SK-MEL-5 (cell line): ENCODE measurements at places on chromosomes 2 and 18. TPM values are rescaled to one million over a fixed set of nuclear protein-coding genes. Genes with fewer than 3 reads are reported as not detected.
A peak's percentile ranks its signal among the peaks of the same experiment; 100 is the strongest.

- DNase-seq: peak; percentile 36
These were observed 371.9 kb downstream of the IRS1 start for GRCh38 chr2:226427538-226428307.

DNA sequence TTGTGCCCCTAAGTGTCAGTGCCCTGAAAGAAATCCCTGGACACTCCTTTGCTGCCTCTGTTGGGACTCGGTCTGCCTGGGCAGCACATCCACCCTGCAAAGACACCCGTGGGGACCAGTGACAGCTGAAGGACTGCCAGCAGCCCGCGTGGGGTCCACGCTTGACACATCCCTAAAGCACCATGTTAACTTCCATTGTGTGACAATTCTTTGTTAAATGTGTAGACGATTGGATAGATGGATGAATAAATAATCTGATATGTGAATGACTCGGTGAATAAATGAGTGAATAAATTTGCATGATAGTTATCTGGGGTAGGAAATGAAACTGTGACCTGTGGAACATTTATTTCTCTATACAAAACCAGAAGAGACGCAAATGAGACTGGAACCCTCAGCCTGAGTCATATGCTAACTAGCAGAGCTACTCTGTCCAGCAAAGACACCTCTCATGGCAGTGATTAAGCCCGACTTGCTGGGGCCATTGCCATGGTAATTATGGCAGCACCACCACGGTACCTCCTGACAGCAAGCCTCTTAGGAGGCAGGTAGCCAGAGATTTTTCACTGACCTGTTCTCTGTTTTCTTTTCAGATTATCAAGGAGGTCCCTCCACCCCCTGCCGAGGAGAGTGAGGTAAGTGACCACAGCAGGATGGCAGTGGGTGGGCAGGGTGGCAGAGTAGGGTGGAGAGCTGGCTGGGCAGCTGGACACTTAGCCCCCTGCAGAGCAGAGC, 156.8 kb downstream of the ANTXR1 start:
- DNase-seq: no peak

- DNase-seq: no peak
These were observed 121.1 kb downstream of the LDLRAD4 start for GRCh38 chr18:13339653-13340052.

- peak; percentile 37 for DNase-seq
These were observed 196.4 kb downstream of the NOL4 start for GRCh38 chr18:34028324-34028723.

C2orf72 gene
- 2.0 and 3.8 TPM in 2 replicates for total RNA-seq

- no peak for DNase-seq
These were observed 2181.4 kb upstream of the PIK3C3 start for GRCh38 chr18:39773646-39774045.

PSMA8 gene
- not detected in 2 replicates for total RNA-seq

HRH4 gene
- total RNA-seq: not detected in 2 replicates

GRCh38 chr2:212712991-212713390, 174.4 kb upstream of the ERBB4 start:
- no peak for DNase-seq

DNA sequence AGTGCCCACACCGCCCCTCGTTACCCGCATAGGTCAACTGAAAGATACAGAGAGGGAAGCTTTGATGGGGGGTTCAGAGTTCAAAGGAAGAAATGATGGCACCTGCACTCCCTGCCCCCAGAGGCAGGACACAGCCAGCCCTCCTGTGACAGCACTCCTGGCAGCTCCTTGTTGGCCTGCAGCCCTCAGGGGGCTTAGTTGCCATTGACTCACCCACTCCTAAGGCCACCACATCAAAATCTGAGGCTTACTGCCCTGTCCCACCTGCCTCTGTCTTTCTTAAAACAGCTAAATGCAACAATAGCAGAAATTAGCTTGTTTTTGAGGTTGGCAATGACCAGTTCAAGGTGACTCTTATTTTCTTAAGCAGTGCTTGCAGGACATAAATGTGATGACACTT, 31.6 kb upstream of the SLC35F6 start:
- DNase-seq: no peak

CIB4 gene
- total RNA-seq: not detected in 2 replicates

ATP6V1B1 gene
- 2.5 TPM in 1 of 2 replicates, not detected in the other for total RNA-seq

- DNase-seq: peak; percentile 68
These were observed 120.7 kb downstream of the ZNF521 start for GRCh38 chr18:25231327-25231691.

- DNase-seq: peak; percentile 45
These were observed 45.2 kb downstream of the ADNP2 start for GRCh38 chr18:80154293-80154692.

PPP3R1 gene
- total RNA-seq: 20.3 and 23.6 TPM in 2 replicates

- DNase-seq: no peak
These were observed 3.3 kb downstream of the BOK start for GRCh38 chr2:241561832-241562231.

DNA sequence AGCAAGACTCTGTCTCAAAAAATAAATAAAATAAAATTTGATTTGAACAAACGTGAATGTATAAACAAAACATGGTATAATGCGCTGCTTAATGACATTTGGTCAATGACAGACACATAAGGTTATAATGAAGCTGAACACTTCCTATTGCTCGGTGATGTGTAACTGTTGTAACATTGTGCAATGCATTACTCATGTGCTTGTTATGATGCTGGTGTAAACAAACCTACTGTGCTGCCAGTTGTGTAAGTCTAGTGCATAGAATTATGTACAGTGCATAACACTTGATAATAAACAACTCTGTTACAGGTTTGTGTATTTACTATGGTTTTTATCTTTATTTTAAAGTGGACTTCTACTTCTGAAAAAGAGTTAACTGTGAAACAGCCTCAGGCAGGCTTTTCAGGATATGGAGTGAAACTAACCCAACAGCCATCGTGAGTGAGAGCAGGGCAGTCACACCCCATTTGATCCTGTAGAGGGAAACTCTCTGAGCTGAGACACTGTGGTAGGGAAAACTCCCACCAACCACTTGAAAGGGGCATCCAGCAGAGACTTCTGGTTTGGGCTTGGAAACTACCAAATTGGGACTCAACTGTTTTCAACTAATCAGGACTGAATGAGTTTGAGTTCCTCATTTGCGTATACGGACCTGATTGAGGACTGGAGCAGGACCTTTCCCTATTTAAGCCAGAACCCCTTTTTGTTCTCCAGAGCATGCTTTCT, 8.7 kb upstream of the RPRD1A start:
- peak; percentile 24 for DNase-seq

- no peak for DNase-seq
These were observed 87.3 kb downstream of the BABAM2 start for GRCh38 chr2:27977731-27978312.

- no peak for DNase-seq
These were observed 119.0 kb downstream of the BCL2L11 start for GRCh38 chr2:111239581-111240249.

GRCh38 chr2:100865816-100866460, 46.0 kb downstream of the NPAS2 start:
- DNase-seq: no peak

SGO2 gene
- 9.1 and 10.7 TPM in 2 replicates for total RNA-seq

DNA sequence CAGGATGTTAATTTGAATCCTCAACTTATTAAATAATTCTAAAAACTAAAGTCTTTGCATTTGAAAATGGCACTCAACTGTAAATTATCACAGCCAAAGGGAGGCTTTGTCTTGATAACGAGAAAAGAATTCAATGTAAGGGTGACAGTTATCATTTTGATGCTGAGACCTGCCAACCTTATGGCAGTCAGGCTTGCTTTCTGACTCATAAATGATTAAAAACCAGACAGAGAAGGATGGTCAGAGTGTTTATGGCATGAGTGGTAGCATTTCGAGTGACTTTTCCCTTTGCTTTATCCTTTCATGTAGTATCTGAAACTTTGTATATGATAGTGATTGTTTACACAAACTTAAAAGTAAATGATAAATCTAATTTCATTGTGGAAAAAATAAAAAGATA, 53.9 kb upstream of the EPC2 start:
- DNase-seq: no peak

GREB1 gene
- 57.6 and 72.2 TPM in 2 replicates for total RNA-seq

CERKL gene
- 0.08 TPM in 1 of 2 replicates, not detected in the other for total RNA-seq

EMILIN2 gene
- total RNA-seq: 16.4 and 17.7 TPM in 2 replicates

DNA sequence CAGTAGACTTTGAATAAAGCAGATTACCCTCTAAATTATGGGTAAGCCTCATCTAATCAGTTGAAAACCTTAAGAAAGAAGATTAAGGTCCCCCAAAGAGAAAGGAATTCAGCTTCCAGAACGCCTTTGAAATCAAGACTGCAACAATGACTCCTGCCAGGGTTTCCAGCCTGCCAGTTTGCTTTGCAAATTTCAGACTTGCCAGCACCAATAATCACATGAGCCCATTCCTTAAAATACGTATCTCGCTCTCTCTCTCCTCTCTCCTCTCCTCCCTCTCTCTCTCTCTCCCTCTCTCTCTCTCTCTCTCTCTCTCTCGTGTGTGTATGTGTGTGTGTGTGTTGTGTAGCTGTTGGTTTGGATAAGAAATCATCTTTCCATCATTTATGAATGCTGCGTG, 184.2 kb downstream of the PDE1A start:
- DNase-seq: no peak

IL1F10 gene
- not detected in 2 replicates for total RNA-seq

- DNase-seq: no peak
These were observed 800.8 kb upstream of the ID2 start for GRCh38 chr2:7881063-7881462.

GRCh38 chr2:25586726-25587144, 86.6 kb downstream of the DTNB start:
- DNase-seq: no peak

IL1RL1 gene
- not detected in 2 replicates for total RNA-seq

UNC80 gene
- 2.1 and 2.8 TPM in 2 replicates for total RNA-seq

DNA sequence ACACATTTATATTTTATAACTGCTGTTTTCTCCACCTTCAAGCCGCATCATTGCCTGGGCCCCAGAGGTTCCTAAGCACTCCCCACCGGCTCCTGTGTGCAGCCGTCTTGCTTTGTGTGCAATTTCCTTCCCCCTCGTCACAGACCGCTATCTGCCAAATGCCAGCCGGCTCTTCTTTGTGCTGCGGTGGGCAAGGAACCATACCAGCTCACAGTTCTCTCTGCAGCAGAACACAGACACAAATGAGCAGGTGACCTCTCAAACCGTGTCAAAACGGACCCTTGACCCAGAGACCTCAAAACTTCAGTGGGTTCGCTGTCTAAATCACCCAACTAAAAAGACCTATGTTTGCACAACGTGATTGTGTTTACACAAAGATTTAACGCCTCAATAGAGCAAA, 58.2 kb downstream of the KLF7 start:
- no peak for DNase-seq

GRCh38 chr18:59357928-59358327, 1.1 kb downstream of the LMAN1 start:
- DNase-seq: no peak

- DNase-seq: no peak
These were observed 55.6 kb upstream of the ACMSD start for GRCh38 chr2:134782792-134783191.

DNA sequence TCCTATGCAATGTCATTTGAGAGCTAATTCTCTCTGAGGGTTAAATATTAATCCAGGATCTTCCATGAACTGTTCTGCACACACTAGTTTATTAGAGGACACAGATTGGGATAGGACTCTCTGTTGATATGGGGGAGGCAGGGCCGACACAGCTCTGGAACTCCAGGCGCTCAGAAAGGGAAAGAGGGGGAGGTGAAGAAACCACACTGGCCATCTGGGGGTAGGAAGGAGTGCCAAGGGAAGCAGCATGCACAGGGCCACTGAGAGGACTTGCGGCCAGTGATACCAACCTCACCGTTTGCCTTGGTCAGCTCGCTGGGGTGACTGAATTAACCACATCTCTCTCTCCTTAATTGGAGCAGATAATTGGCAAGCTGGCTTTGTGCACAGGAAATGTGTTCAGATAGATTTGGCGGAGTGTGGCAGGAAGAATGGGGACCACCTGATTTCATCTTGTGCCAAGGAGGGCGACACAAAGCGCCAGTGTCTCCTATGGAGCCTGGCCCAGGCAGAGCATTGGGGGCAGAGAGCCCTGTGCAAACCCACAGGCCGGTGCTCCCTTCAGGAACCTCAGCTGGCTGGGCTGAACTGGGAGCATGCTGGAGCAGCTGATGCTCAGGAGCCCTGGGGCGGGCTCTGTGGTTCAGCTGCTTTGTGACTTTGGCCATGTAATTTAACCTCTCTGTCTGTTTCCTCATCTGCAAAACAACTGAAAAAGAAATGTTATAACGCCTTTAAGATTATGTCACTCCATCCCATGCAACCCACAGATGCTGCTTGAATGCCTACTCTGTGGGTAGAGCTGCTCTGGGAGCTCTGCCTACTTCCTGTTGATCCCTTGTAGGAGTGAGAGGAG, 114.7 kb upstream of the STON1 start:
- DNase-seq: peak; percentile 97

INPP5D gene
- total RNA-seq: 0.08 and 0.50 TPM in 2 replicates

DNAH7 gene
- 0.37 and 0.45 TPM in 2 replicates for total RNA-seq

DNA sequence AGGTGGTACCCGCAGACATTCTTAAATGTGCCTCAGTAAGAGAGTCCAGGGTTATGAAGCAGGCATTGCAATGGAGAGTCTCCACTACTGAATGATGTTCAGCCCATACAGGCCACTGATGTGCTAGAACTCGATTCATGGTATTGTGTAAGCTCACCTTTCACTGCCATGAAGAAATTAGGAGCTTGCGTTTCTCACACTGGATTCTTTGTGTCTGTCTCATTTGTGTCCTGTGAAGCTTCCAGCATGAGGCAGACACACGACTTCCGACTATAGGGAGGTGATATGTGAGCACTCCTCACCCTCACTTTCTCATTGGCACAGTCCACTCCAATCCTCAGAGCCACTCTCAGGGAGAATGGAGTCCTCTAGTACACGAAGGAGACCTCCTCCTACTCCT, 677.4 kb upstream of the RAB6C start:
- DNase-seq: no peak

DNA sequence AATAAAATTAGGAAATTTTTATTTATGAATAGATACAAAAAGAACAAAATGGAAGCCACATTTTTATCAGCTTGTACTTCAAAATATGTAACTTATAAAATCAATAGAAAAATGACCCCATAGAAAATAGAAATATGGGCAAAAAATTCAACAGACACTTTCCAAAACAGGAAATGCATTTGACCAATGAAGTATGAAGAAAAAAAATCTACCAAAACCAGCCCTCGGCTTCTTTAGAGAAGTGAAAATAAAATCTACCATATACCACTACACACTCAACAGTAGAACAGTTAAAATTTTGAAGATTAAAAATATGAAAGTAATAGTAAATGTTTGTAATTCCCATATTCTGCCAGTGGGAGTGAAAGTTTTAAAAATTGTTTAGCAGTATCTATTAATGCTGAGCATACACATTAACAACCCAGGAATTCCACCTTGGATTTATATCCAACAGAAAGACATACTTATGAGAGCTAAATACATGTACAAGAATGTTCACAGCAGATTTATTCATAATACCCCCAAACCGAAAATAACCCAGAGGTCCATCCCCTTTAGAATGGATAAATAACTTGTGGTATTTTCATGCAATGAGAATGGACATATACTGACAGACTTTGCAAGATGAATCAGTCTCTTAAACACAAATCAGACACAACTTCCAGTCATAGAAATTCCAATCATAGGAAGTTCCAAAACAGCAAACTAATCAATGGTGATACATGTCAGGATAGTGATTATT, 318.0 kb downstream of the FIGN start:
- DNase-seq: no peak

GRCh38 chr2:23380562-23381065, 4.4 kb upstream of the KLHL29 start:
- DNase-seq: peak; percentile 31

GRCh38 chr18:80198994-80199748, 48.1 kb downstream of the PARD6G start:
- no peak for DNase-seq

- no peak for DNase-seq
These were observed 29.1 kb upstream of the FAM136A start for GRCh38 chr2:70331012-70331411.
